ENCODE measurements at places on chromosomes 5 and 9.

DNA sequence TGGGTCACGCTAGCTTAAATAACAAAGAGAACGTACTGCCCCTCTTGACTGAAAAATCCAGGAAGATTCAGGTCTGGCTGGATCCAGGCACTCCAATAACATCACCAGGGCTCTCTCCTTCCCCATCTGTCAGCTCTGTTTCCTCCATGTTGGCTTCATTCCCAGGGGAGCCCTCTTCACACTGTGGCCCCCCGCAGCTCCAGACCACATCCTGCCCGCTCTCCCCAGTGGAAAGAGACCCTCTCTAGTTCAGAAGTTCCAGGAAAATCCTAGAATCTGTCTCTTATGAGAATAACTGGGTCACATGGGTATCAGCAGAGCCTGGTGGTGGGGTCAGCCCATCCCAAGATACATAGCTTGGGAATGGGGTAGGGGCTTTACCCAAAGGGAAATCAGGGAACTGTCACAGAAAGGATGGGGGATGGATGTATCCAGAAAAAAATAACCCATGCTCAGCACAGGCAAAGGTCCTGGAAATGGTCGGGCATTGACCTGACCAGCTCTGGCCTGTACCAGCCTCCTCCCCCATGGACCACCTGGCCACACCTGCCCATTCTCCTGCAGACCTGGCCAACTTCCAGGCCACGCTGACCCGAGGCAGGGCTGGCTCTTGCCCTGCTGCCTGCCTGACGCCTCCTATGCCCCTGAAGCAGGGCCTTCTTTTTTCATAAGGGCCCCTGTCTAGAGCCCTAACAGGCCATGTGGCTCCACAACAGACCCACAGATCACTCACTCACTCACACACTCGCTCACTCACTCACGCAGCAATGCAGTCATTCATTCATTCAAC is 65.9 kb downstream of the COL23A1 start:
- DNase-seq: no peak

DNA sequence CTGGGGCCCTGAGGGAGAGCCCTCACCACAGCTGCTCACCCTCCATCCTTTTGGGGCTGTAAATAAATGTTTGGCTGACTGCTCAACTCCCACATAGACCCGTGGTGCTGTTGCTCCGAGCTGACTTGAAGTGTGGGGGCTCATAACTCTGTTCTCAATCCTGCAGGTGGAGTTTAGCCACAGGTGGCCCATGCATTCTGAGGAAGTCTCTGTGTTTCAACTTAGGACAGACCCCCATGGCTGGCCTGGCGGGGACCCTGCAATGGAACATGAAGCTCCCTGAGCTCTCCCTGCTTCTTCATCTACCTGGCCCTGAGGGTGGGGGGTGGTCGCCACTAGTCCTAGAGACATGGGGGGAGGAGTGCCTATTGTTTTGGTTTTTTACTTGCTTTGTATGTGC is 19.7 kb downstream of the NDUFS6 start:
- no peak for DNase-seq

DNA sequence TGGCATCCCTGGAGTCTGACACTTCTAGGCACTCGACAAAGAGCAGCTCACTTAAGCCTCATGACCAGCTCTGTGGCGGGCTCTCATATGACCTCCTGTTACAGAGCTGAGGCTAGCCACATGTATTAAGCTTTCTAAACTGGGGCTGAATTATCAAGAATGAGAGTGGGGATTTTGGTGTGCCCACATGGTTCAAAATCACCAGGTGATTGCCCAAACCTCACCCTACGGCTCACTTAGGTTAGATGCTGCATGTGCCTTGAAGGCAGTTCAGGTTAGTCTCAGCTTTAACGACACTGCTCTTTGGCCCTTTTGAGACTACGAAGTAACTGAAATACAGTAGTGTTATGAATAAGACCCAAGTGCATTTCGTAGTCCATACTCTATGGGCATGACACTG is 39.4 kb upstream of the SMIM32 start:
- no peak for DNase-seq

- DNase-seq: no peak
These were observed 3.4 kb downstream of the IL4 start for GRCh38 chr5:132677191-132677590.

DNA sequence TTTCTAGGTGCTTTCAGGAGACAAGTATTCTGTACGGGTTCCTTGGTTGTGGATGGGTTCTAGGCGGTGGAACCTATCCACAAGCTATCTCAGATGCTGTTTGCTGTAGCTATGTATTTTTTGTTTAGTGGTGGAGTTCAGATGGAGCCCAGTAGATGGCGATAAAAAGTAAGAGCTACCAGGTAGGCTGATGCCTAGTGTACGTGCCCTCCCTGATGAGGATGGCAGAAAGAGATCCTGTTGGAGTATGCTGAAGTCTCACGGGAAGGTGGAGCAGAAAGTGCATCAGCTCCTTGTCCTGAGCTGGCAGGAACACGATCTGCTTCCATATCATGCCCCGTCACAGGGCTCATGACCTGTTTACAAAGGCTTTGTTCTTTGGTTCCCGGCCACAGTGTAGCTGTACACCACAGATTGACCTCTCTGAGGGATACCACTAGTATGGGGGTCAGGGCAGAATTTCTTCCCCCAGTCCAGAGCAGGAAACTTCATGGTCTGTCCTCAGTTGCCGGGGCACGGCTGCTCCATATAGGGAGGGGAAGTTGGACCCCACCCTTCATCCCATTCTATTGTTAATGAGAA is 12.6 kb upstream of the UGT3A2 start:
- DNase-seq: no peak

DNA sequence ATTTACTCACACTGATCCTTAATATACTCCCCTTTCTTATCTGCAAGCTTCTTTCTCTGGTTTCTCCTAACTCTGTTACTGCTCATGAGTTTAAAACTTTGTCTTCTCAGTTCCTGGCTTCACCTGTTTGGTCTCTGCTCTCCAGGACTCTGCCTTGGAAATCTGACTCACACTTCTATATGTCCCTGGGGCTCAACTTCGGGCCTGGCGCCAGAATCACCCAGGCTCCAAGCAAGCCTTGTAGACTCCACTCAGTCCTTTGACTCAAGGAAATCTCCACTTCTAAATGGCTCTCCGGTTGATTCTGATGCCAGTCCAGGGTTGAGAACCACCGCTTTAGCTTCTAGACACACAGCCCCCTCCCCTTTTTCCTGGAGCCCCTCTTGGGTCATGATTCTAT is 57.8 kb downstream of the TMC1 start:
- no peak for DNase-seq

- DNase-seq: no peak
These were observed 151.7 kb upstream of the ANKH start for GRCh38 chr5:15023266-15023665.

DNA sequence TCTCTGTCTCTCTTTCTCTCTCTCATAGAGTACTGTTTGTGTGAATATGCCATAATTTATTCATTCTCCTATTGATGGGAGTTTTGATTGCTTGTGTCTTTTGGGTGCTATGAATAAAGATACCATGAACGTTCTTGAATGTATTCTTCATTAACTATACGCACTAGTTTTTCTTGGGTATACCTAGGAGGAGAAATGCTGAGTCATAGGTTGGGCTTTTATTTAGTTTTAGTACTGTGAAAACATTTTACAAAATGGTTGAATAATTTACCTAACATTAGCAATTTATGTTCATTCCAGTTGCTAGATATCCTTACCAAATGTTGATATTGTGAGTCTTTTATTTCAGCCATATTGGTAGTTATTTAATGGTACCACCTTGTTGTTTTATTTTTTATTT is 192.5 kb downstream of the NPR3 start:
- DNase-seq: no peak

GRCh38 chr5:171311322-171312077 is 2.5 kb downstream of the TLX3 start:
- DNase-seq: no peak

DNA sequence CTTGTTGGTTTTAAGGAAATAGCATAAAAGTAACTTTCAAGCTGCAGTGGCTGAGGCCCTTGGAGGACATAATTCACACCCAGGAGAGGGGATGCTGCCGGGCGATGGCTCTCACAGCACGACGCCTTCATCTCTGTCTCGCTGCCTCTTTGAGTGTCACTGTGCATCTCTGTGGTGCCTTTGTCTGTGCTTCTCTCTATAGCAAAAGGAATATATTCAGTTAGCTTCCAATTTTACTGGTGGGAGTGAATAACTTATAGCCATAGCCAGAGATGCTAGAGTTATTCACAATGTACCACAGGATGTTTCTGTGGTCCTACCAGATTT is 276.7 kb downstream of the SYK start:
- DNase-seq: no peak

DNA sequence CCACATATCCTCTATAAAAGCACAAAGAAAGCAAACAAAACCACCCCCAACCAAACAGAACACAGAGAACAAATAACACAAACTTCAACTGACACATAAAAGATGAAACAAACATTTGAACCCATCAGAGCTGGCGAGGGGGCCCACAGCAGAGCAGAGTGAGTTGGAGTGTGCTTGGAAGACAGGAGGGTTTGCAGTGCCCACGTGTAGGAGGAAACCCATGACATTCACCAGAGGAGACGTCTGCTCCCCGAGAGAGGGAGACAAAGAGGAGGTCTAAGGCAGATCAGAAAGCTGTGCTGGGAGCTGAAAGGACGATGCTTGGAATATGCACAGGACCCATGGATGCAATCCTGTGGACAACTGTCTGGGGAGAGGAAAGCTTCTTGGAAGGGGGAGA is 27.0 kb downstream of the MRPL36 start:
- no peak for DNase-seq

- DNase-seq: no peak
These were observed 663 bp upstream of the SMIM27 start for GRCh38 chr9:32551276-32552051.

DNA sequence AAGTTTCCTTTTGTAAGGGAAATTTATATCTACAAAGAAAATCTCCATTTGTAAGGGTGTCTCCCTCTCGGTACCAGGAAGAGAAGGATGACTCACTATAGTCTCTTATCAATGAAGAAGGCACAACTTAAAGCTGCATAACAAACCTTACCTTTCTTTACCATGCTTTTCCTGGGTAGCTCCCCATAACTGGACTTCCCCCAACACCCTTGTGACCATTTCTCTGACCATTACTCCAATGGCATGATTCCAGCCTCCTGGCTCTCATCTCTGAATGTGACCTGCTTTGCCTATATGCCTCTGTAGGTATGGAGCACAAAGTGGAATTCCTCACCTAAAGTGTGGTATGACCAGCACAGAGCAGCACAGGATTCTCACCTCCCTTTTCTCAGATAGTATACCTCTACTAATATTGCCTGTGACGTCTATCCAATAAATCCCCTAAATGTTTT is 62.8 kb downstream of the GNA14 start:
- DNase-seq: no peak

DNA sequence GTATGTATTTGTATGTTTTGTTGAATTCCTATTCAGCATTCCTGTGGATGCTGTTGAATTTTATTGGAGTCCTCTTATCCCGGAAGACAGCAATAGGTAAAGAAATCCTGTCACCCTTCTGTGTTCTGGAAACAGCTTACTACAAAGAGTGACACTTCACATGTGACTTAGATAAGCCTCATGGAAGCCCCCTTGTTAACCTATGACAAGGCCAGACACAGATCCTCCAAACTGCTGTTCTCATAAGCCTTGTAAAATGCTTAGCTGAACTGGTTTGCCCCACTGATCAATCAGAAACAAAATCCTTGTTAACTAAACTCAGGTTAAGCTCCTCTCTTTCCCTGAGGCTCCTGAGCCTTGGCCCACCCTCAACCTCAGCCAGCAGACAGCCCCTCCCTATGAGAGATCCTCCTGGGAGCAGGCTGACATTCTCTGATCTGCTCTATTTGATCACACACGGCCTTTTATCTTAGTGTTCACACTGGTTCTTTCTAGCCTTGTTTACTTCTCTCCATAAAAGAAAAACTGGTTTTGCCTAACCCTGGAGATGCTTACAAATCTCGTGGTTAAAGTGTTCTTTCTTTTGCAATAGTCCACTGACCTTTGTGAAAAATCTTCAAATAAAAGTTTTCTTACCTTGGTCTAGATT is 29.4 kb upstream of the ATP6V1G1 start:
- DNase-seq: no peak

DNA sequence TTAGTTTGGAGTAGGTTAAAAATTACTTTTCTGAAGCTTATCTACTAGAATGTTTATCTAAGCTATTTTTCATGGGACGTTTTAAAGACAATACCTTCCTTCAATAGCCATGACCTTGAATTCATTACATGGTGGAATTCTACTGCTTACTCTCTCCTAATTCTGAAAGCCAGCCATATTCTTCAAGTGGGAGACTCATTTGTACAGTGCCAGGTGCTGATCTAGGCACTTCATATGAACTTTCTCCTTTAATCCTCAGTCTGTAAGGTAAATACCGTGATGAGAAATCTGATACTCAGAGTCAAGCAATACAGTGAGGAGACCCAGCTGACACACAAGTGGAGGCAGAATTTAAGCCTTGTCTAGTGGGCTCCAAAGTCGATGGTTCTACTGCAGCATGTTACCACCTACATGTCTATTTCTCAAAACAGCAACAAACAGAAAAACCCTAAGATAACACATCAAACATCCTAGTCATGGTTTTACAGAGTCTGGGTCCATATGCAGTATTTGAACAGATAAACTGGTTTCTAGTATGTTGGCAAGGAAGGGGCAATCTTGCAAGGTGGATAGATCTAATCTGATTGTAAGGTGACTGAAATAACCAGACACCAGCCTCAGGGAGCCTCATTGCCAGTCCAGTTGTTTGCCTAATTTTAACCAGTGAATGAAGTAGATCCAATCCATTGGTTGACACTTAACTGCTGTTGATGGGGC is 243.7 kb downstream of the PIK3R1 start:
- no peak for DNase-seq

GRCh38 chr9:86667307-86667706 is 280.0 kb downstream of the GAS1 start:
- DNase-seq: no peak

- no peak for DNase-seq
These were observed 147.5 kb upstream of the FGF10 start for GRCh38 chr5:44536650-44537260.

GRCh38 chr9:98780059-98780749 is 16.2 kb downstream of the ANKS6 start:
- DNase-seq: no peak

GRCh38 chr9:98168941-98169488 is 23.4 kb downstream of the CORO2A start:
- no peak for DNase-seq

- no peak for DNase-seq
These were observed 64.6 kb upstream of the KLF9 start for GRCh38 chr9:70478963-70479641.

GRCh38 chr5:5132234-5132633 is 7.9 kb upstream of the ADAMTS16 start:
- DNase-seq: no peak

DNA sequence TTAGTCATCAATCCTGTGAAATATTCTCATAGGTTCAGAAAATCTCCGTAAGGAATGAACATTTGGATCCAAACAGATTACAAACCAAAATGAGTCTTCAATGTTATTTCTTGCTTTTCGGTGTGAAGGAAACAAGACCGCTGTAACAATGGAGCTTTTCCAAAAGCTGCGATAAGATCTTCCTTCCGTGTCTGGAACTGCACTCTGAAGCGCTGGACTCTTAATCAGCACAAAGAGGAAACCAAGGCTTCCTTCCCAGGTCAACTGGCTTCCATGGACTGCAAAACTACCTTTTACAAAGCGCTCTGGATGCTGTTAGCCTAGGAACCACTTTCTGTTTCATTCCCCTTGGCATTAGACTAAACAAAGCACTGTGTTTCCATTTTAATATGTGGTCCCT is 137.9 kb upstream of the BASP1 start:
- no peak for DNase-seq
